ENCODE measurements at places on chromosomes 2 and 18.
A peak's percentile ranks its signal among the peaks of the same experiment; 100 is the strongest.

GRCh38 chr2:49598231-49598630, 443.9 kb upstream of the FSHR start:
- DNase-seq: no peak

- peak; percentile 45 for DNase-seq
Observed at GRCh38 chr2:162074632-162074895, 549 bp upstream of the DPP4 start.

- no peak for DNase-seq
Observed at GRCh38 chr2:193482557-193482956, 1287.8 kb upstream of the TMEFF2 start.

DNA sequence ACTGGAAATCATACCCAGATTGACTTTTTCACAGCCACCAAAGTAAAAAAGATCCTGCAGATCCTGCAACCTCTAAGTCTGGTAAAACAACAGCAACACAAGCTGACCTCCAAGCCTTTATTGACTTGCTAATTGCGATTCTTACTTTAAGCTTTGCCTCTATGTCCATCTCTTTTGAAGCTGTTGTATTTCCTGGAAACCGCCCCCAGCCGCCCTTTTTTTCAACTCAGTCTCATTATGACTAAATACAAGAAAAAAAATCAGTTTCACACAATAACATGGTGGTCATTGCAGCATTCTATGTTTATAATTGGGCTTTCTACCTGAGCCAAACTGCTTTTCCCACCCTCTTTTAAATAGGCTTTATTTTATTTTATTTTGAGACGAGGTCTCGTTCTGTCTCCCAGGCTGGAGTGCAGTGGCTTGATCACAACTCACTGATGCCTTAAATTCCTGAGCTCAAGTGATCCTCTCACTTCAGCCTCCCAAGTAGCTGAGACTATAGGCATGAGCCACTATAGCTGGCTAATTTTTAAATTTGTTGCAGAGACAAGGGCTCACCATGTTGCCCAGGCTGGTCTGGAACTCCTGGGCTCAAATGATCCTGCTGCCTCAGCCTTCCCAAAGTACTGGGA, 76.2 kb downstream of the MOGAT1 start:
- DNase-seq: no peak

DNA sequence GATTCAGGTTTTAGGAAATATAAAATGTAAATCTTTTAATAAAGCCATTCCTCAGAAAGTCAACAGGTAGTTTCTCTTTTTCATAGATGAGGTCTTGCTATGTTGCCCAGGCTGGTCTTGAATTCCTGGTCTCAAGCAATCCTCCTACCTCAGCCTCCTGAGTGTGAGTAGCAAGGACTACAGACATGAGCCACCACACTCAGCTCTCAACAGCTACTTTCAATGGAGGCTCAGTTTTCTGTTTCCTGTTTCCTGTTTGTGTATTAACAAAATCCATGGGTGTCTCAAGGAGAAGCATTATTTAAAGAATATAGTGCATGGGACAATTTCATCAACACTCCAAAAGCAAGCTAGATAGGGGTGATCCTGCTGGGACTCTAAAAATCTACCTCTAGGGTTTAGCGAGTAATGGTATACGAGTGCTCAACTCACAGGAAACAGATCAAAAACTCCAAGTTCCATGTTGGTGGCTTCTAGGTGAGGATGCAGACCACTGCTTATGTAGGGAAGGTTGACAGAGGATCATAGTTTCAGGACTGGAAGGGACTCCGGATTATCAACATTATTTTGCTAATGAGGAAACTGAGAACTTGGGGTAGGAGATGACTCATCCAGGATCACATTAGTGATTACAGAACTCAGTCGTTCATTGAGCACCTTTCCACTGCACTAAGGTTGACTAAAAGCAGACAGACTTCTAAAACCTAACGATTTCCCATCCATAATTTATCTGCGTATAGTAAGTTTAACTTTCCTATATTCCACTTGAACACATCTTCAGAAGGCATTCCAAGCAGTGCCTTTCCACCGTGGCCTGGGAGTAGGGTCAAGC, 61.7 kb upstream of the WIPF1 start:
- DNase-seq: no peak

DNA sequence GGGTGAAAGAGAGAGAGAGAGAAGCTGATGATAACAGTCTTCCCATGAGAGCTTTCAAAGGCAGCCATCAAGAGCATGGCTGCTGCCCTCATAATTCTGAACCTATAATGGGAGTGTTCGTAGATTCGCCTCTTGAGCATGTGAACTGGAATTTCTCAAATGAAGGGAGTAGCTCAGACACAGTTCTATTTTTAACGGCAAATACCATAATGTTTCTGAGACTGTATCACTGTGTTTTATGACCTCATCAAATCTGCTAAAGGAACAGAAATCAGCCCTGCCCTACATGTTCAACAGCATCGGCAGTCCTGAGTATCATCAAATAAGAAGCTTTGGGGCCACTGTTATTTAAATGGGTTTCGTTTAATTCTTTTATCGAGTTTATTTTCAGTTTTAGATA, 645.6 kb downstream of the GALR1 start:
- DNase-seq: peak; percentile 5

- no peak for DNase-seq
Observed at GRCh38 chr2:30105556-30105955, 41.3 kb upstream of the YPEL5 start.

- DNase-seq: no peak
Observed at GRCh38 chr2:33425586-33426031, 50.8 kb upstream of the RASGRP3 start.

DNA sequence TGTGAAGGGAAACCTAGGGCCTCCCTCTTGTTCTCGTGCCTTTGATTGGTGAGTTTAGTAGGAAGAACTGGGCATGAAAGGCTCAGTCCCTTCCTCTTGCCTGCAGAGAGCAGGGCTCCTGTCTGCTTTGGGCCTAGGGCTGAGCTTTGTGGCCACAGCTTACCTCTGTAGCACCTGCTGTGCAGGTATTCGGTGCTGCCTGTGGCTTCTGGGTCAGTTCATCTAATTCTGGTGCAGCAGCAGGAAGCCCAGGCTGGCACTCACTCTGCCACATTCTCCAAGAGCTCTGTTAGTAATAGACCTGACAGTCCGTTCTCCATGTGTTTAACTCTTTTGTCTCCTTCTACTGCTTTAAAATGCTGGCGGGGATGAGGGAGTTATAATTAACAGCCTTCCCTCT, 96.5 kb downstream of the DLGAP1 start:
- DNase-seq: no peak

DNA sequence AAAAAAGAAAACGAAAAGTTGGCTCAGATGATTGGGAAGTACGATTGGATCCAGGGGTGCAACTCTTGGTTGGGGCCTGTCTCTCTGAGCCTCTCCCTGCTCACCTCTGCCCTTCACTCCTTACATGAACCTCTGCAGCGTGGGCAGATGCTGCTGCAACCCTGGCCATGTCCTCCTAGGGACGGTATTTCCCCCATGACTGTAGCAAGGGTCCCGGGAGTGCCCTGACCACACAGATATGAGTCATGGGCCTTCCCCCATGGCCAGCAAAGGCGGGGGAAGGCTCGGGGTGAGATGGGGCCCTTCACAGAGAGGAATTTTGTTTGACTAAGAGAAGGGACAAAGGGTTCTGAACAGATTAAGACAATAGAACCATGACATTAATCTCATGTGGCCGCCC, 129.0 kb downstream of the NCK2 start:
- DNase-seq: no peak

- DNase-seq: peak; percentile 51
Observed at GRCh38 chr2:225766431-225766830, 366.9 kb downstream of the NYAP2 start.

DNA sequence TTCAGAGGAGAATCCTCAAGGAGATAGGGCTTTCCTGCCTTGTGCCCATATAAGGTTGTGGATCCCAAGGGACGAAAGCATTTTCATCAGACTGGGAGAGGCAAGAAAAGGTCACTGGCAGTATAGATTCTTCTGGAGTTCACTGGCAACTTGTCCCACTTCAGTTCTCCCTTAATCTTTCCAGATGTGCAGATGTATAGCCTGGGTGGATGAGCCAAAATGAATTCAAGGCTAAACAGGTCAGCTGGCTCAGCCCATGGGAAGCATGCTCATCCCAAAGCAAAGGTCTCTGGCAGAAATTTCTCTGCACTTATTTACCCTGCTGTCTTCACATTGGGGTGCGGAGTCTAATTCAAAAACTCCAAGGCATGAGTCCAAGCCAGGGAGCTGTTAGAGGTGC, 148.9 kb upstream of the TNP1 start:
- peak; percentile 94 for DNase-seq

- peak; percentile 37 for DNase-seq
Observed at GRCh38 chr2:4964001-4964540, 728.1 kb upstream of the SOX11 start.

GRCh38 chr2:12844511-12844910, 127.8 kb downstream of the TRIB2 start:
- peak; percentile 83 for DNase-seq

DNA sequence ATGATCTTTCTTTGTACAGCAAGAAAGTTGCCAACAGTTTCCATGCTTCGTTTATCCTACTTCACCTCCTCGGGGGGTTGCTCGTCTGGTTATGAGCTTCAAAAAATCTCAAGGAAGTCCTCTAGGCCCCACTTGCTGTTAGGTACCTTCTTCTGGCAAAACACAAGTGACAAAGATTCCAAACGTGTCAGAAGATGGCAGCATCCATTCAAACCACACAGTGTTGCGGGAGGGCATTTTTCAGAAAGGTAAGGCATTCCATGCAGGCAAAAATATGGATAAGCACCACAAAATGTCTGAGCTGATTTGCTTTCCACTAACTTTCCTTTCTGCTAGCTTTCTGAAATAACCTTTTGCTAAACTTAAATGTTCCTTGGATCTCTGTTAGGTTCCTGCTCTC, 13.2 kb upstream of the OR6B3 start:
- DNase-seq: no peak

- peak; percentile 95 for DNase-seq
Observed at GRCh38 chr2:176454893-176455815, 185.9 kb downstream of the MTX2 start.

GRCh38 chr18:67359873-67360838, 156.4 kb downstream of the DSEL start:
- peak; percentile 96 for DNase-seq

GRCh38 chr2:222102575-222103349, 196.0 kb downstream of the PAX3 start:
- DNase-seq: no peak

DNA sequence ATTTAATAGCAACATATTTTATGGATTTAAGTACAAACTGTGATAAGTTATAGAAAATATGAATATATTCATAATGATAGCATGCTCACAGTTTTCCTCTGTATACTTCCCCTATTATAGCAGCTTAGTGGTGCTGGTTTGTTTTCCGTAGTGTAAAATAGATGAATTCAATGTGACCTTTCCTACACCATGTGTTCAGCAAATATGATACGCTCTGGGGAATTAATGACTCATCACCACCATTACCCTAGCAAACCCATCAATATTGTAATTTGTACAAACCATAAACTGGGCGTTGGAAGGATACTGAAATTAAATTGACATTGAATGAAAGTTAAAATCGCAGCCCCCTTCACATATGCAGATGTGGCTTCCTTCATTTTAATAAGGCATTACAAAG, 58.7 kb upstream of the CDH19 start:
- DNase-seq: no peak

DNA sequence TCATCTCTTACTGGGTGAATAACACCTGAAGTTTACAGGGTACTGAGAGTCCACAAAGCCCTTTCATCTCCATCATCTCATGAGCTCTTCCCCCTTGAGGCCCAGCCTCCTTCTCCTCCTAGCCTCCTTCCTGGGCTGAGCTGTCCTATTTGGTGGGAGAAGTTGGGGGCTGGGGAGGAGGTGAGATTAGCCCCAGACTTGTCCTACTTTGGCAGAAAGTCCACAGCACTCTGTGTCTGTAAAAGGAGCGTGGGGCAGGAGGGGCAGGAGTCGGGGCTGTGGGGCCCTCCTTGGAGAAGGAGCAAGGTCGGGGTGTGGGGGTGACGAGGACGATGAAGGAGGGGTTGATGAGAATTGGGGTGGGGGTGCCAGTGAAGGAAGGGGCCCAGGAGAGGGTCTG, 10.0 kb upstream of the DES start:
- no peak for DNase-seq

DNA sequence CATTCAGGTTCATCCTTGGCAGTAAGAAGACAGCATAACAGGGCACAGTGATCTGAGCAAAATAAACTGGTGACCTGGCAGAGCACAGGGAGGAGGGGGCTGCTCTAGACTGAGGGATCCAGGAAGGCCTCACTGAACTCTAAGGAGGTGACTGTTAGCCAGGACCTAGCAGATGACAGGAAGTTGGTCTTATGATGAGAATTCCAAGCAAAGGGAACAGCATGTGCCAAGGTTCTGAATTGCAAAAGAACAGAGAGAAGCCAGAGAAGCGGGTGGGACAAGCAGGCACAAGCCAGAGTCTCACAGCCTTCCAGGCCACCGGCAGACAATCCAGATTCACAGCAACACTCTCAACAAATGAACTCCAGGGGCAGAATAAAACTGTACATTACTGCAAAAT, 152.7 kb upstream of the PTPRM start:
- DNase-seq: peak; percentile 45

DNA sequence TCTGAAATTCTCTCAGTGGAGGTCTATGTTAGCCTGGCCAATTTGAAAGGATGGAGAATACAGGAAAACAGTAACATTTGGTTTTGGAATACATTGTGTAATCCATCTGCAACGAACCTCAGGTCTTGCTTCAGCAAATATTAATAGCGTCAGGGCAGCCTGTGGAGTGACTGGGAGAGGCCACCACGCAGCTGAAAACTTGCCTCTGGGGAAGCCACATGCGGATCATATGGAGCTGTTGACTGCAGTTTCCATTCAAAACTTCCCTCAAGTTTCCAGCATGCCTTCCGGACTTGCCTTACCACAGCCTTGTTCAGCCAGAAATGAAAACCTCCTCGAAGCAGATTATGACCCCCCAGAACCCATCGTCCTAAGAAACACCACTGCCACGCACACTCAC, 25.7 kb downstream of the BCL11A start:
- peak; percentile 88 for DNase-seq

DNA sequence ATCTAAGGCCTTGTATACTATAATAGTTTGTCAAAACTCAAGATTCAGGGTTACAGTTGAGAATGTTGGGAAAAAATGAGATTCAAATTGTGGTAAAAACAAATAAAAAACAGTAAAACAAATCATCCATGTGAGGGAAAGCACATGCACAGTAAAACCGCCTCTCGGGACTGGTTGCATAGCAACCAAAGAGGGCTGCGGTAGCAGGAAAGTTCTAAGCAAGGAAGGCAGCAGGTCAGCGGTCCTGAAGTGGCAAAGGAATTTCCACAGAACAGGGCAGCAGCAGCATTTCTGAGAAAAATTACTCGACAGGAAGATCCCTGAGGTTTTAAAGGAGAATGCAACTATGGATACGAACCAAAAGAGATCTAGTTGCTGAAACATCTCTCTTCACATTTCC, 93.7 kb downstream of the DYNAP start:
- peak; percentile 72 for DNase-seq

Measured in muscle of leg (tissue), 16 donors.